ENCODE measurements at places on chromosomes 12 and 14.

DNA sequence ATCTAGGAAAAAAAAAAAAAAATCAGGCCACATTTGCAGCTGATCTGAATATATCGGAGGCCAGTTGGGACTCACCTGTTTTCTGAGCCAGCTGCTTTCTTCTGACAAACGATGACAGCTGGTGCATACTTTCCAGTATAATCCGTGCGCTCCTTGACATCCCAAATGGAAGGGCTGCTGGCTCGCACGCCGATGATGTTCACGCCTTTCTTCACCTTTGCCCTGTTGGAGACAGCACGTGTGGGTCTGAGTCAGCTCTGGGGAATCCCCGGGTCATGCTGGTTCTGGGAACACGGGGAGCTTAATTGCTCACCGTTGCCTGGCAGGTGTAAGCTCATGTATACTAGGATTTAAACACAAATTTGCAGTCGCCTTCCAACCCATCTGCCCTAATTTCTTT is 372.8 kb downstream of the TMEM132D start:
- no peak for DNase-seq

DNA sequence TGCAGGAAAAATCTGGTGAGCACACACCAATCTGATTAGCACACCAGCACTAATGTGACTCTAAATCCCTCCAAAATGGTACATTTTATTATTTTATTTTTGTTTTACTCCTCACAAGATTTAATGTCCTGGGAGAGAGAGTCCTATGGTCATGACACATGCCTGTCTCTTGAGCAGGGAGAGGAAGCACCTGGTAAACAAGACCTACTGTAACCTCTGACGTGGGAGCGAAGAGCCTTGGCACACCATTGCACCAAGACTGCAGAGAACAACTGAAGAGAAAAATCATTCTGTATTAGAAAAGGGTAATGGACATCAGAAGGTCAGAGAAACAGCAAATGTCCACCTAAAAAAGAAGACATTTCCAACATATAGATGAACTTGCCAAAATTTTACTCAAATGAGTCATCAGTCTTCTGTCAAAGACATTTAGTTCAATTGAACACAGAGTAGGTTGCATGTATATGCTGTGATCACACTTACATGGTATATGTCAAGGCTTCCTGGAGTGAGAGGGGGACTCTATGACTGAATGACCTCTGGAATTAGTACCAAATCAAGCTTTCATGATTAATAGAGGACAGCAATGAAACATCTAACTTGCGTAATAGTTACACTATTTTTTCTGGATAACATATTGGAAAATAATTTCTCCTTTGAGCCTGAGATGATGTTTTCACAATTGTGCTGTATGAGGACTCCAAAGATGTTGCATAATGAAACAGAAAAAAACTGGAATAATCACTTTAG is 186.9 kb upstream of the FLRT2 start:
- DNase-seq = peak; percentile 40

- no peak for DNase-seq
Observed at GRCh38 chr12:3017281-3017680, 58.1 kb downstream of the TEAD4 start.

- no peak for DNase-seq
Observed at GRCh38 chr14:86640288-86640687, 1110.3 kb downstream of the FLRT2 start.

DNA sequence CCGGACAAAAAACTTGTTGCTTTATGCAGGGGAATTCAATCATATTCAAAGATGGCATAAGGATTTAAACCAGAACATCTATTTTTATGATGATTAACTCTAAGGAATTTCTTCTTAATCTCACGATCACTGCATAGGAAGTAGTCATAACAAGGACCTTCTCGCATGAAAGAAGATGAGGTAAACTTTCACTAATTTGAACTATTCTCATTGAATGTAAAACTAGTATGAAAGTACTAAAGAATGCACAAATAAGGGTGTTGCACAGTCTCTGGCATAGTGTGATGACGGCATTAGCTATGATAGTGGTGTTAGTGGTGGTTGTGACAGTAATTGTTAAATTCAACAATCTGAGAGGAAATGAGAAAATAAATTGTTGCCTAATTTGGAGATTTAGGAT is 280.0 kb downstream of the SLC6A15 start:
- no peak for DNase-seq

- DNase-seq = no peak
Observed at GRCh38 chr14:100889641-100890040, 13.9 kb downstream of the RTL1 start.

DNA sequence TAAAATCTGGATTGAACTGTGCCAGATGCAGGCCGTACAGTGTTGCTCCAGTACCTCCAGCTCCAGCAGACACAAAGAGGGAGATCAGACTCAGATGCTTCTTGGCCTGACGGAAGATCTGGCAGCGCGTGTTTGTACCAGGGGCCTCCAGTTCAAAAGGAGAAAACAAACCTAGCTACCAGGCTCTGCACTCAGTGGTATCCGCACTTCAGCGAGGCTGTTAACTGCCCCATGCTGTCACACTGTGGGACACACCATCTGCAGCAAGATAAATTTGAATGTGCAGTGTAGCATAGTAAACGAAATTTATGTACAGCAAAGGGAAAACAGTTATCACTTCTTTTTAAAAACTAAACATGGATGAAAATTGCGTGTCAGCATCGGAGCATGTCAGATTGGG is 5.1 kb downstream of the DYNC1H1 start:
- no peak for DNase-seq

- DNase-seq = no peak
Observed at GRCh38 chr12:103901518-103902173, 28.6 kb upstream of the HSP90B1 start.

DNA sequence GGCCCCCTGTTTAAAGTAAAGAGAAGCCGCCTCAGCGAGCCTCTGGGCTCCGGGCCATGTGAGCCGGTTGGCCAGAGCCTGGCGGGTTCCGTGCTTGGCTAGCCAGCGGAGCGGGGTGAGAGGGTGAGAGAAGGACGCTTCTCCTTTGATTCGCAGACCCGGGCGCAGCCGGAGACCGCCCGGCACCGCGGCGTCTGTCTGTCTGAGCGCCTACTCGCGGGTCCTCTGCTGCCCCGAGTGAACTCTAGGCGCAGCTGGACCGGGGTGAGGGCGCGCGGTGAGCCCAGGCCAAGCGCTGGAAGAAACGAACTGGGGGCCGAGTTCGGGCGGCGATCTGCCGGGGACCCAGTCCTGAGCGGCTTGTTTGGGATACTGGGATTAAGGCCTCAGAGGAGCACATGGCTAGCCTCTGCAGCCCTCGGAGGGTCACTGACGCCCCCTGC is 41.4 kb upstream of the TBX5 start:
- DNase-seq = no peak

DNA sequence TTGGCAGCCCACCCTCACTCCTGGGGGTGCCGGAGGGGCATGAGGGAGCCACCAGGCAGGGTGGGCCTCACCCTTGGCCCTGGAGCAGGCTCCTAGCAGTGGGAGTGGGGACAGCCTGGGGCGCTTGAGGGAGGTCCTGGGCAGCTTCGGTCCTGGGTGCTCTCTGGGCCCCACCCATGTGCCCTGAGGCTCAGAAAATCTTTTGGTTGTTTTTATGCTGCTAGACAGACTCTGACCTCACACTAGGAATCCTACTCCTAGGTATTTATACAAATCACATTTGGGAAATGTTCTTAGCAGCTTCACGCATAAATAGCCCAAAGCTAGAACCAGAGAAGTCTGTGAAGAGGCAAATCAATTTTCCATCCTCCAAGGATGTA is 10.9 kb upstream of the ULK1 start:
- no peak for DNase-seq

DNA sequence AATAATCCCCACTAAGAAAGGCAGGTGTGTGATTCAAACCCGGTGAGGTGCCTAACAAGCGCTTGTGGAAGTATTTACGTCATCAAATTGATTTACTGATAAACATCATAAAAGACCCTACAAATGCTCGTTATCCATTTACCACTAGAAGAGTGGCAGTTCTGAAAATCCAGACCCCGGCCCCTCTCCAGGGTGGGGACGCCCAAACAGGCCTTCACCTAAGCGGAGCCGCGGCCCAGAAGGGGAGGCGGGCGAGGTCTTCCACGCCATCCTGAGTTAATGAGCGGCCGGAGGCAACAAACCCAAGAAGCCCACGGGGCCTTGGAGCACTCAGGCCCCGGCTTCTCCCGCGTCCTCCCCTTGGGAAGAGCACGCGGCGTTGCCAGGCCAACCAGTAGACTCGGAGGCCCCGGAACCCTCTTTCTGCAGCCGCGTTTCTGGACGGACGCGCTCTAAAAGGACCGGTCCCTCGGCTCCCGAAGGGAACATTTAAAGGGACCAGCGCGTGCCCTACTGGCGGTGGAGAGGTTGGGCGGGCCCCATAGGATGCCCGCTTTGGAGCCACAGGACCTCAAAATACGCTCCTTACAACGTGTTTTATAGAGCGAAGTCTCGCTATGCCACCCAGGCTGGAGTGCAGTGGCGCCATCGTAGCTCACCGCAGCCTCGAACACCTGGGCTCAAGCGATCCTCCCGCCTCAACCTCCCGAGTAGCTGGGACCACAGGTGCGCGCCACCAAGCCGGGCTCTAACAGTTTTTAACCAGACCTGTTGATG is 3.5 kb downstream of the PTPN21 start:
- peak; percentile 85 for DNase-seq

DNA sequence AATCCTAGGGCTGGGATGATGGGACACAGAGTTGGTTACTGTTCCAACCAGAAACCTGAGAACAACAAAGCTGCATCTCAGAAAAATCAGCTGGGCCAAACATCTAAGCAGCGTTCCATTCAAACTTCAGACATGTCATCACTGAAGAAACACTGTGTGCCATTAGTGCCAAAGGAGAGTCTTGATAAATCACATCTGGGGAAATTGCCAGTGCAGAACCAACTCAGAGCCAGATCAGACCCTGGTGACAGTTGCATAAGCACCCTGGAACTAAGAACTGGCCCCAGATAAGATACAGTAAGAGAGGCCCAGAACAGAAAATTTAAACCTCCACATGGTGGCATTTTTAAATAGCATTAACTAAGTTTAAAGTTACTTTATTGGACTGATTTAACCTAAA is 482.8 kb downstream of the PRKD1 start:
- peak; percentile 45 for DNase-seq

DNA sequence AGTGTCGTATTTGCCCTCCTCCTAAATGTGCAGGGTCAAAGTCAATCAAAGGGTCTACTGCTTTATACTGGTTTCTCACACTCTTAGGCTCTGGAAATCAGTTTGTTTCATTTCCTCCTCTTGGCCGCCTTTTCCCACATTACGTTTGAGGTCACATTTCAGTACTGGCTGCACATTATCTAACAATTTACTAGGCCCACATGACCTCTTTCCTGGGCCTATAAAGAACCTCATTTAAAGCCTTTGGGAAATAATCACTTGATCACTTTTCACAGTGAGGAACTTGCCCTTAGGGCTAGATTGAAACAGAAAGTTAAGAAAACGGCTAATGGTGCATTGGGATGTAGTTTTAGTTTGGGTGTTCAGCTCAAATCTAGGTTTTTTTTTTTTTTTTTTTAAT is 497.5 kb downstream of the RERGL start:
- no peak for DNase-seq

DNA sequence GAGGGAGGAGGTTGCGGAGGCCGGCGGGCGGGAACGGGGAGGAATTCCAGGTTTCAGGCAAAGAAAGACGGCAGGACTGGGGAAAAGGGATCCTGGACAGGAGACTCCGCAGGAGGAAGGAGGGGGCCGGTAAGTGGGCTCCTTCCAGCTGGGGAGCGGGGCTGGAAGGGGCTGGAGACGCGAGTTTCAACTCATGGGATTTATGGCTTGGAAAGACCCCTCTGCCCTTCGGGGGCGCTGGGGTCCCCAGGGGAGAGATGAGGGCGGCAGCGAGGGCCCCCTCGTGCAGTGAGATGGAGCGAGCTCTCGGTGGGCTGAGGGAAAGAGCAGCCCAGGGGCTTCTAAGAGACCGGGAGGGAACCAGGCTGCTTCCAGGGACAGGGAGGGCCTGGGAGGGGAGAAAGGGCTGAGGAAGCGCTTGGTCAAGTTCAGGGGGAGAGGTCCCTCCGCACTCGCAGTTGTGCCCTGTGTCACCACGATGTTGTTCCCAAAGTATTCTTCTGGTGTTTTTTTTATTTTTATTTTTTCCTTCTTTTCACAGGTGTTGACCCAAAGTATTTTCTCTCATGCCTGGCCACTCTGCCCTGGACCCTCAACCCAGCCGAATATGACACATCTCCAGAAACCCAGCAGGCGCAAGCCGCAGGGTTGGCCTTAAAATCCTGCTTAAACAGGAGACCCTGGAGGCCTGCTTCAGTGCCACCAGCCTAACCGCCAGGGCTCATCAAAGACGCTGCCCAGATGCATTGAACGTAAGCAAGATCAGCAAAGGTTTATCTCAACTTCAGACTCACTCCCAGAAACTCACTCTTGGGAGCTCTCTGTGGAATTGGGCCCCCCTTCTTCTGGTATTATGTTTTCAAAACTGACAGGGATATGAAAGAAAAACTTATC is 16.1 kb downstream of the TNFAIP2 start:
- no peak for DNase-seq

DNA sequence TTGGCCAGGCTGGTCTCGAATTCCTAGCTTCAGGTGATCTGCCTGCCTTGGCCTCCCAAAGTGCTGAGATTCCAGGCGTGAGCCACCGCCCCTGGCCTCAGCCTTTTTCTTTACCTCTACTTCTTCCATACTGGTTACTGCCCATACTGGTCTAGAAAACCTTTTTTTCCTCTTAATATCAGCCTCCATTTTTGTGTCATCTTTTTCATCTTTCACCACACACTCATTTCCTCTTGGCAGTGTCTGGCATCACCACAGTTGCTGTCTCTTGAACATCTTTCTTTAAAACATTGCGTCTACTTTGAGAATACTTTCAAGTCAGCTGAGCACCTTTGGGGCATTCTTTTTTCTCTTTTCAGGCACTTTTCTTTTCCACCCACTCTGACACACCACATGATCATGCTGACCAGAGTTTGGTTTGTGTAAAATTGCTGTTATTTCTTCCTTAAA is 32.7 kb downstream of the DDX47 start:
- no peak for DNase-seq

GRCh38 chr14:102811254-102811963 is 34.2 kb downstream of the TRAF3 start:
- DNase-seq = no peak

DNA sequence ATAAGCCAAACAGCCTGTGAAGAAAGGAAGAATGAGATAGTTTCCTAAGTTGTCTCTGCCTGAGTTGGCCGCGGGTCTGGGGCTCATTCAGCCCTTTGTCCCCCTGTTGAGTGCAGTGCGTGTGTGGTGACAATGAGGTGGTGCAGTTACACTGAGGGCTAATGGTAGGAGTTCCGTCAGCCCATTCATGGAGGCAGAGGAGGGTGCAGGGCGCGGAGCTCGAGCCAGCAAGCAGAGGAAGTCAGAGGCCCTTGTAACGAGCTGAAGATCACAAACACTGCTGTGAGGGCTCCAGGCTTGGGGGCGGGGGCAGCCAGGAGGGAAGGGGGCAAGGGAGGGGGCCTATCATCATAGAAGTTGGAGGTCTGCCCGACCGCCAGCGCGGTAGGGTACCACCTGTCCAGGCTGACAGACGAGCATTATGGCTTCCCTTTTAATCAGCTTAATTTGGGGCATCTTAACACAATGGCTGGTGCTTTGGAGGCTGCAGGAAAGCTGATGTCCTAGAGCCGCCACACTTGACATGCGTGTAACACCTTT is 20.5 kb downstream of the CCND2 start:
- DNase-seq = no peak

Data from fibroblast of mammary gland (primary cell).